Forelimb muscle (tissue), 1 donor: ENCODE measurements at places on chromosomes 3 and 15. TPM values are rescaled to one million over a fixed set of nuclear protein-coding genes. Genes with fewer than 3 reads are reported as not detected.
A peak's percentile ranks its signal among the peaks of the same experiment; 100 is the strongest.

Gene TRIM59
- polyA plus RNA-seq: 6.5 TPM

Gene CCR5
- 0.40 TPM for polyA plus RNA-seq

Gene RPL39L
- polyA plus RNA-seq: 8.9 TPM

DNA sequence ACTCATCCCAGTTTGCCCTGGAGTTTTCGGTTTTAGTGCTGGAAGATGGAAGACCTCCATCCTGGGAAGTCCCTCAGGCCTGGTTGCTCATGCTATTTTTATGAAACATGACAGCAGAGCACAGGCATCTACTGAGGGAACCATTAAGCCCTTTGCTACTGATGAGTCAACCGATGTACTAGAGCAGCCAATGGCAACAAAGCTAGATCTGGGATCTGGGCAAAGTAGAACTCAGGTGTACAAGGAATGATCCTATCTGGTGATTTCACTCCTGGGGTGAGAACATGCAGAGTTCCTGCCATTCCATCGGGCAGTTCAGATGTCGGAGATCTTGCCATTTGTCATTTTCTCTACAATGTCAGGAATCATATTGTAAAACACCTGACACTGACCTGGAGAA, 166.2 kb upstream of the NSMCE3 start:
- DNase-seq: no peak

GRCh38 chr3:8256441-8257071, 245.1 kb upstream of the LMCD1 start:
- no peak for DNase-seq

- no peak for DNase-seq
Observed at GRCh38 chr3:25349095-25349494, 79.0 kb upstream of the RARB start.

DNA sequence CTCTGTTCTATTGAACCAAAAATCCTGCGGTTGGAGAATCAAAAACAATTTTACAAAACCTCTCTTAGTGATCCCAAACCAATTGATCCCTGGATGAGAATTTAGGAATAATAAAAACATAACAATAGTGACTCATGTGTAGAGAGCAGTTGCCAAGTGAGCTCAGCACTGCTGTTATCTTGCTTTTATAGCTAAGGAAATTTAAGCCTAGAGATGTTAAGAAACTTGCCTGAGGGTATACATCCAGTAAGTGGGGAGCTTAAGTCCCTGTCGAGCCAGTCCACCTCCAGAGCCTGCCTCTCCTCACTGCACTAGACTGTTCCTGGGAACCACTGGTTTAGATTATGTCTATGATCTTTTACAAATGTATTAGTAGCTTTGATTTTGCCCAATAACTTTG, 358.4 kb upstream of the LMCD1 start:
- DNase-seq: no peak

DNA sequence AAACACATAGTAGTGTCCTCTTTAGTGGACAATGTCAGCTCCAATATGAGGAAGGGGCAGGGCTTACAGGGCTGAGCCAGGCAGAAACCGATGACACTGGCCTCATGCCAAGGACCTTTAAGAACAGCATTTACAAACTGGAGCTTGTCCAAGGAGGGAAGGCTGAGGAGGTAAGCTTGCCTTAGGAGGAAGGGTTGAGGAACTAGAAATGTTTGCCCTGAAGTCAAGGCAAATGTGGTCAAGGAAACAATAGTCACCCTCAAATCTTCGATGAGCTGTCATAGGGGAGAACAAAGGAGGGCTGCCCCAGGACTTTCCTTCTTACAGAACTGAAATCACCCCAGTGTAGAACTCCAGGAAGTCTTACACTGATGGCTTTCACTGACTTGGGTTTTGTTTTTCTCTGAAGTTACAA, 136.4 kb downstream of the LIPC start:
- no peak for DNase-seq

DNA sequence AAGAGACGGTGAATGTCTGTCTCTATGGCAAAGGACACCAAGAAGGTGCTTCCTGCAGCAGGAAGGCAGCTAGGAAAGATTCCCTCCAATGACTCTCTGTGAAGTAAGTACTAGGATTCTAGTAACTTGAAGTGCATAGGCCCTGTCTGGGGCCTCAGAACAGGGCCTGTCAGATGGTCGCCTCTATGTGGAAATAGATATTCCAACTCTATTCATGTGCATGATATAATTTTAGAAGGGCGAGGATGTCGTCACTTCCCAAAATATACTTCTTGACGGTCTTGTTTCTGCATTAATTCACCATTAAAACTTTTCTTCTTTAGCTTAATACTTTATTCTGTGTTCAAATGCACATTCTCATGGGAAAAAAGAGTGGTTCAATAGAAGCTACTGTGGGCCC, 167.0 kb downstream of the TLE3 start:
- DNase-seq: no peak

- no peak for DNase-seq
Observed at GRCh38 chr3:177603148-177603603, 405.9 kb upstream of the TBL1XR1 start.

DNA sequence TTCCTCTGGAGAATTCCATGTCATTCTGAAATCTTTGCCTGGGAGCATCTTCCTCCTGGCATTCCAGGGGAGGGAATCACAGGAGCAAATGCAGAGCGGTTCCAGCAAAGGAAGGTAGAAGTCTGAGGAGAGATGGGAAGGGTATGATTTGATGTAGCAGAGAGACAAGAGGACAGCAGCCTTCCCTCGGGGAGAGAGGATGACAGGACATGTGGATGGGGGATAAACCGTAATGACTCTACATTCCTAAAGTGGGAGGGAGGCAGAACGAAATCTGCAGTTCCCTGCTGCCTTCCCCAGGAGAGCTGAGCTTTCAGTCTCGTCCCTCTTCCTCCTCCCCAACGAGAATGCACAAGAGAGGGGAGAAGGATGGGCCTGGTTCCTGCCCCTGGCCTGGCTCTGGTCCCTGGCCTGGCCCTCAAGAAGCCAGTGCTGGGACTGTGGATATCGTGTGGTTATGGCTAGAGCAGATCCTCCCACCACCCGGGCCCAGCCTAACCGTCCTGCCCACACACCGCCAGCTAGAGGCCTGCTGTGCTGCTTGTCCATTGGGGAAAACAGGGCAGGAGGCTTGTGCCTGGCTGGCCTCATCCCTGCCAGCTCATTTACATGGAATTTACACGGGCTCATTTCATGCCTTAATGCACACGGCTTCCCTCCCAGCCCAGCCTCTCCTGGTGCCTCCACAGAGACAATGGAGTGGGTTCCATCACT, 26.6 kb downstream of the SEMA7A start:
- DNase-seq: no peak

Gene TLR9
- 0.44 TPM for polyA plus RNA-seq

DNA sequence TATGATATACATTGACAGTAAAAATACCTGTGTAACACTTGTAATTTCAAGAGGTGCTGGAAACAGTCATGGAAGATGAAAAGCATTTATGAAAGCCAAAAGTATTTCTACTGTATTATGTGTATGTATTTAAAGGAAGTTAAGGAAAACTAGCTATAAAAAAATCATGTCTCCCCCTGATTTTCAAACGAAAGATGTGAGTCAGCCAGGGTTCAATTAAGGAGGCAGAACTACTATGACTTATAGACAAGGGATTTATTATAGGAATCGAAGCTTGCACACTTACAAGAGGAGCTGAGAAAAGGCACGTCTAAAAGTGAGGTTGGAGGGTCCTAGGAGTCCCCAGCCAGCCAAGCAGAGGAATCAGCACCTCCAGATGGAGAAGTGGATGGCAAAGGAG, 119.4 kb downstream of the SUCLG2 start:
- DNase-seq: no peak

- peak; percentile 50 for DNase-seq
Observed at GRCh38 chr3:145952536-145952935, 208.4 kb downstream of the PLOD2 start.
